ENCODE measurements at places on chromosomes 2 and 18.

DNA sequence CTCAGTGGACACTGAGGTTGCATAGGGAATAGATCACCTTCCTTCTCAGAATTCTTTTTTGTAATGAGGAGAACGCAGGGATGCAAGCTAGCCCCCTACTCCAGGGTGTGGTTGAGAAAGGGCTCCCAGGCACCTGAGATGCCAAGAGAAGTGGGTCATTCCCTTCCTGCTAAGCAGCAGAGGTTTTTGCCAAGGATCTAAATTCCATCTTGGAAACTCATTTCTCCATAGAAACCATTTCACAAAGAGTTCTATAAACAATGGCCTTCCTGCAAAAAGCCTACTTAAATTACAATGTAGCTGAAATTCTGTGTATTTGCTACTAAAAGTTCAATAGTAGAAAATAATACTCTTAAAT lies 3.7 kb upstream of the PPP3R1 start:
- no peak for DNase-seq

DNA sequence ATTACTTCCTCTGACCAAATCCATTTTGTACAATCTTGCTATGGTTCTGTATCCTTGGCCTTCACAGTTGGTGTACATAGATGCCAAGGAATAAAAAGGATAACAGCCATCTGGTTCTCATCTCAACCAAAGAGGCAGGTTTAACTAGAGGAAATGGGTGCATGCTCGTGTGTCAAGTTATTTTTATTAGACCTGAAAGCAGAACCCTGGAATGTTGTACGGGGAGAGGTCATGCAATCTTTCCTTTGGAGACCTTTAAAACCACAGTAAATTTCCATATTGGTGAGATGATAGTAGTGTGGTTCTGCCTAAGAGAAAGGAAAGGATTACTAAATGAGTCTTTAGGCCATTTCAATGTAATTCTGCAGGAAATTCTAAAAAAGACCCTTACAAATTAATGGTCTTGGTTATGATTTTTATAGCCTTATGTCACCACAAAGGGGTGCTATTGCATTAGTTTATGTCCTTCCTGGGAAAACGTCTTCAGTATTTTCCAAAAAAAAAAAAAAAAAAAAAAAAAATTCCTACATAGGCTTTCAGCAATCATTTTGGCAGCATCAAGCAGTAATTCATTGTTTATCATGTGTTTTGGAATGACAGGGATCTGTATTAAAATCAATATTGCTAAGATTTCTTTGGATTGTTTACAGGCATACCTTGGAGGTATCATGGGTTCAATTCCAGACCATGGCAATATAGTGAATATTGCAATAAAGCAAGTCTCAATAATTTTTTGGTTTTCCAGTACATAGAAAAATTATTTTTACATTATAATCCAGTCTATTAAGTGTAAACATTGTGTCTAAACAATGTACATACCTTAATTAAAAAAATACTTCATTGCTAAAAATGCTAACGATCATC lies 270.8 kb downstream of the NYAP2 start:
- DNase-seq, result no peak

GRCh38 chr2:156589381-156590079 lies 153.4 kb downstream of the GPD2 start:
- DNase-seq, result no peak

GRCh38 chr18:9184998-9185613 lies 48.5 kb downstream of the ANKRD12 start:
- DNase-seq, result no peak

DNA sequence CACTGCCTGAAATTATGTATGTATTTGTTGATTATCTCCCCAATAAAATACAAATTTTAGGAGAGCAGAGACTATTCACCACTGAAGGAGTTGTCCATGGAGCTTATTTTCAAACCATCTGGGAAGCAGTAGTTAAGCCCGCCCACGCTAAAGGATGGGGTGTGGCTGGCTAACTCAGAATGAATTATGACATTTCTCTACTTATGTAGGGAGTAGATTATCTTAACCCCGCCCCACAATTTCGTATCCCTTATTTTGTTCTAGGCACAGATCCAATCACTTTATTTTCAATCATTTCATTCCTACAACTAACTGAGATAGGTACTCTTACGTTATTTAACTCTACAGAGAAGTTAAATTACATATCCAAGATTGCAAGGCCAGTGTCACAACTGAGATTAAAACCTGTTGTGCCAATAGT lies 1.4 kb upstream of the LAPTM4A start:
- DNase-seq, result no peak

- no peak for DNase-seq
Observed at GRCh38 chr2:64987001-64987955, 1.9 kb upstream of the SLC1A4 start.

- no peak for DNase-seq
Observed at GRCh38 chr2:111031546-111032478, 88.9 kb upstream of the BCL2L11 start.

DNA sequence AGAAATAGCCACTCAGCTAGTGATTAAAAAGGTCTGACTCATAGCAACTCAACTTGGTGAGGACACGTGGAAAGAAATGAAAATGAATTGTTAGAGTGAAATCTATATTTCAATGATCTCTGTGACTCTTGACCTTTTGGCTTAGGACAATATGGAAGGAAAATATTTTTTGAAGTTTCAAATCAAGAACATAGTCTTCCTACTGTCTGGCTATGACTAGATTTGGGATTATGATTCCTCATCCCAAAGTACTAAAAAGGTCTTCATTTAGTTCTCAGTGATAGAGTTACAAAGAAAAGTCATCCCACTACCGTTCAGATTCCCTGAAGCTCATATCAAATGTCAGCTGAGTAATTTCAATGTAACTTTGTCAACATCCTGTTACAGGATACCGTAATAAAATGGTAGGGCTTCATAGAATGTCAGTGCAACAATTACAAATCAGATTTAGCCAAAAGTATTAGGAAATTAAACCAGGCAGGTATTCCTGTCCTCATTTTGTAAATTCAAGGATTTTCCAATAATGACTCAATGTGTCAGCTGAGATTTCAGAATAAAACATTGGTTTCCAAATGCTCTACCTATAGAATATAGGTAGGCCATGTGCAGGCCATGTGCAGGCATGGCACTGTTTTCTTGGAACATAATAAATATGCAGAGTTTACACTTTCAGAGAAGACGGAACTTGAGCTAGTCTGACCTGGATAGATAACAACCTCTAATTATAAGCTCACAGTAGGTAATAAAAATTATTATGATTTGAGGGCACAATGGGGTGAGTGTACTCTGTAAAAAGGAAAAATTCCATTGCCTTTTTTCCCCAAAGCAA lies 36.0 kb downstream of the ANKRD29 start:
- DNase-seq, result no peak

GRCh38 chr18:11324956-11325882 lies 175.8 kb upstream of the PIEZO2 start:
- DNase-seq, result no peak

All from T1000 (cell line).